ENCODE measurements at places on chromosomes 2 and 18. TPM values are rescaled to one million over a fixed set of nuclear protein-coding genes. Genes with fewer than 3 reads are reported as not detected.

ABCG8 gene
- total RNA-seq = not detected

CRYGD gene
- total RNA-seq = not detected

HOXD12 gene
- not detected for total RNA-seq

GKN1 gene
- not detected for total RNA-seq

REG3A gene
- total RNA-seq = not detected

REV1 gene
- total RNA-seq = 21.3 TPM

BCL11A gene
- 0.03 TPM for total RNA-seq

Measured in SJSA1 (cell line).